ENCODE measurements at places on chromosomes 3 and 15.

GRCh38 chr15:27844018-27844666 lies 255.0 kb downstream of the OCA2 start:
- no peak overlapping the region for H3K27ac ChIP-seq
- H3K36me3 ChIP-seq, result no peaks in the 10 kb centered on the region
- no peaks in the 10 kb centered on the region for H3K27me3 ChIP-seq
- no peak for DNase-seq

DNA sequence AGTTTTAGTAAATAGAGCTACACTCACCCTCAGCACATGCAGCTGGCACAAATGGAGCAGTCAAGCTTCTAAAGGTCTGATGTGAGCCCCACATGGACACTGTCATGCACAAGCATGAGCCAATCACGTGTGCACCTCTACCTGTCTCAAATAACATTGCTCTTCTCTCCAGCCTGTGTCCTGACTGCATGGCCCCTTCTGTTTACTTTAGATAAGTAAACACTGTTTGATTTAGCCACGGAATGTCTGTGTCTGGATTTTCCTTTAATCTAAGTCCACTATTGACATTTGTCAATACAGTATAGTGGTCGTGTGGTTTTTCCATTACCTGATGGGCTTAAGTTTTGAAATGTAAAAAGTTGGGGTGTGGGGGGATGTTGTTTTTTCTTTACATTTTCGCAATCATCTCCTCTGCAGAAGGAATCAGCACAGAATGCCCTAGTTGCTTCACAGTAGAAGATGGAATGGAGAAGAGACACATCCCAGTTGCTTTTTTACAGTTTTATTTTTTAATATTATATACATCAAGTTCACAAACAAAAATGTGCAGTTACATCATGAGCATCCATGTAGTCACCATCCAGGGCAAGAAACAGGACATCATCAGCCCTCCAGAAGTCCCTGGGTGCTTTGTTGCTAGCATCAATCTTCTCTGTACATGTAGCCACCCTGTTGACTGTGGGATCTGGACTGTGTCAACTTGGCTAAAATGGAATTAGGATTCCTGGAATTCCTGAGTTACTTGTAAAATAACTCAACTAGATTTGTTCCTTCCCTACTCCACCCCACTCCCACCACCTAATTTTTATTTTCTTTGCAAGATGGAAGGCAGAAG lies 146.1 kb downstream of the UACA start:
- H3K27me3 ChIP-seq, result peaks cover 14% of the 10 kb centered on the region
- H3K36me3 ChIP-seq, result no peaks in the 10 kb centered on the region
- H3K4me3 ChIP-seq, result no peak overlapping the region
- no peak for DNase-seq
- no peak overlapping the region for H3K27ac ChIP-seq

DNA sequence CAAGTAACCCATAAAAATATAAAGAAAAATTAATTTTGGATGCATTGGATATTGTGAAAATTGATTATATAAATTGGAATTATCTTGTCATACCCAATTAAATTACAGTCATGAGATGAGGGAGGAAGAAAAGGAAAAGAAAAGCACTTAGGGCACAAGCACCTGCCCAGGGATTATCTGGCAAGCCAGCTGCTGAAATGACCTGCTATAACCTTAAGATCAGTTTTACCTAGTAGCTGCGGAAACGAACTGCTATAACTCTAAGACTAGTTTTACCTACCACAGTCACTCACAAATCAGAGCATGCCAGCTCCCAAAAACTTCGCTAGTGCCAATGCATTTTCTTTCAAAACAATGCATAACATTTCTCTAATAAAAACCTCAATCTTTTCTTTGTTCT lies 26.2 kb downstream of the LRRFIP2 start:
- H3K27me3 ChIP-seq, result no peaks in the 10 kb centered on the region
- no peak overlapping the region for H3K4me3 ChIP-seq
- H3K4me1 ChIP-seq, result peaks cover 3% of the 10 kb centered on the region
- DNase-seq, result no peak

DNA sequence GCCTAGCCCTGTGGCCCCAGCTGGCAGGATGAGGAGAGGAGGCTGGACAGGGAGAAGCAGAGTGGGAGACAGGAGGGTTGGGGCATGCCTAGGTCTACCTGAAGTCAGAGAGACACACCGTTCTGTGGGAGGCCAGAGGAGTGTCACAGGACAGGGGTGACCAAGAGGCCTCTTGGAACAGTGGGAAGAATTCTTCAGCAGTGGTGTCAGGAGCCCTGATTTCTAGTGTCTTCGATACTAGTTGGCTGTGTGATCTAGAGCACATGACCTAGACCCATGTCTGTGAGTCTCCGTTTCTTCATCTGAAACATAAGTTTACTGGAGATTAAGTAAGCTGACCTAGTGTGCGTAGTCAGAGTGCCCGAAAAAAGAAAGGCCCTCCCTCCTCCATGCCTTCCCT lies 92.2 kb downstream of the EEFSEC start:
- H3K4me3 ChIP-seq, result no peak overlapping the region
- H3K27ac ChIP-seq, result no peak overlapping the region
- peaks cover 22% of the 10 kb centered on the region for H3K36me3 ChIP-seq
- H3K4me1 ChIP-seq, result peaks cover 13% of the 10 kb centered on the region

DNA sequence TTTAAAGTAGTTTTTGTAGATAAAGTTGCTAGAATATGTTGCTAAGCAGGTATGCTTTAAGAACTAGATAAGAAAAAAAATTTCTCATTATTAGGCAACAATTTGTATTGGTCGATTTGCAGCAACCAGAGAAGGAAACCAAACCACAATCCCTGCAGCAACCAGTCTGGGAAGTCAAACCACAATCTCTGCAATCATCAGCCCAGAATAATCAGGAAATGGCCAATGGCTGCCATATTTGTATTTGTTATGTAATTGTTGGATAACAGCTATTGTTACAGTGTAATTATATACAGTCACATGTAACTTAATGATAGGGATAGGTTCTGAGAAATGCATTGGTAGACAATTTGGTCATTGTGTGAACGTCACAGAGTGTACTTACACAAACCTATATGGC lies 23.6 kb downstream of the STXBP5L start:
- H3K27me3 ChIP-seq, result no peaks in the 10 kb centered on the region
- H3K4me3 ChIP-seq, result no peak overlapping the region
- DNase-seq, result no peak
- H3K36me3 ChIP-seq, result no peaks in the 10 kb centered on the region
- H3K4me1 ChIP-seq, result no peaks in the 10 kb centered on the region

DNA sequence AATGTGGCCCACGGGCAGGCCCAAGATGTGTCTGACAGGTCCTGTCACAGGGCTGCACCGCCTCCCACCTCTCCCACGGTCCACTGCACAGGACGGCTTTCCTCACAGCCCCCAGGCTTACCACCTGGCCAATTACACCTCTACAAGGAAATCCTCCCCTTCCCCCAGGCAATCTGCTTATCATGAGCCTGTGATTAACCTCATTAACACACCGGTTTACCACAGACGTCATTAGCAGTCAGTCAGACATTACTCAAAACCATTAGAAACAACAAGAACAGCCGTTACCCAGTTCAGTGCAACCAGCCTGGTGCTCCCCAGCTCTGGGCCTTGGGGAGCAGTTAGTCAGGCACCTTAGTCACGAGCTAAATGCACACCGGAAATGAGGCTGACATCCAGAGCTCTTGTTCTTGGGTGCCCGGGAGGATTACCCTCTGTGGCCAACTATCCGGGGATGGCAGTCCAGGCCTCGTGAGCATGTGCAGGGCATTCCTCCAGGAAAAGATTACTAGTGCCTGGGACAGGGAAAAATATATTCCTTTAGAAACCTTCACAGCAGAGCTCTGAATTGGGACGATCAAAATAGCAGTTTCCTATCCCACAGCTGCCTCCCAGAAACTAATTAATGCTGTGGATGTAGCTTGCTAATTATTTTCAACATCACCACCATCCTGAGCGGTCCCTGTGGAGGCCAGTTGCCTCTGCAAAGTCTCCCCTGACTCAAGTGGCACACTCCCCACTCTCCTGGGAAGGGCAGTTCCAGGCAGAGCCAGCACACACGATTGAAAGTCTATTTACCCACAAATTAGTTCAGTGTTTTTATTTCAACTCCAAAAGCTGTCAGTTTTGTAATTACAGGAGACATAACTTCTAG lies 117.4 kb upstream of the ZBED2 start:
- peak overlapping the region; percentile 23 for H3K27ac ChIP-seq
- no peak overlapping the region for H3K4me3 ChIP-seq
- H3K27me3 ChIP-seq, result no peaks in the 10 kb centered on the region
- peaks cover 15% of the 10 kb centered on the region for H3K36me3 ChIP-seq
- DNase-seq, result peak; percentile 13

- peaks cover 15% of the 10 kb centered on the region for H3K36me3 ChIP-seq
- H3K4me1 ChIP-seq, result peaks cover 57% of the 10 kb centered on the region
- H3K27me3 ChIP-seq, result no peaks in the 10 kb centered on the region
- DNase-seq, result peak; percentile 60
- peak overlapping the region; percentile 26 for H3K4me3 ChIP-seq
These were observed 36.8 kb downstream of the EHD4 start for GRCh38 chr15:41935566-41936020.

DNA sequence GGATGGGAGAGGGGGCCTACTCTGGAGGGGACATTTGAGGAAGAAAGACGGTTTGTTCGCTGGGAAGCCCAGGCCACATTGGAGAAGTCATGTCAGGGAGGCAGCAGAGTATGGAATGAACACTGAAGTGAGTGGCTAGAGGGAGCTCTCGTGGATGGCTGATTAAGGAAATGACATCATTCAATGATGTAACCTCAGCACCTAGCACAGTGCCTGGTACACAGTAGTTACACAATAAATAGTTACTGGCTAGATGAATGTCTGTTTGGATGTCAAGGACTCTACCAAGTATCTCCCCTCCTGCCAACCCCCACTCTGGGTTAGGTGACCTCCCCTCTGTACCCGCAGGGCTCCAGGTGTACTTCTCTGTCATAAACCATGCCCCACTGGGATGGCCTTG lies 121.1 kb downstream of the CLSTN2 start:
- H3K27ac ChIP-seq, result no peak overlapping the region
- peaks cover 5% of the 10 kb centered on the region for H3K27me3 ChIP-seq
- no peak for DNase-seq

DNA sequence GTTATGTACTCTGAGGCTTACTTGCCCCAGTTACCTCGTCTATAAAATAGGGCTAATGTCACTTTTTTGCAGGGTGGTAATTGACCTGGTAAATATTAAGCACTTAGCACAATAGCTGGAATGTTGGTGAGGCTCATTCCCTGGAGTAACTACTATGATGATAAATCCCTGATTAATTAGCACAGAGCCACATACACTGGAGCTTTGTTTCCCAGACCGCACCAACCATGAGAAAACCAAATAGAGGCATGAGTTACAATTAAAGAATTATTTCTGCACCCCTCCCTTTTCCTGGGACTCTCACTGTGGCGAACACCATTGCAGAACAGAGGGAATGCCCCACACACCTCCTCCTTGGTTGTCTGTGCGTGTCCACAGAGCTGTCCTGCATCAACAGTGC lies 76.6 kb upstream of the CPOX start:
- H3K4me3 ChIP-seq, result no peak overlapping the region
- DNase-seq, result no peak
- peaks cover 5% of the 10 kb centered on the region for H3K27me3 ChIP-seq
- H3K36me3 ChIP-seq, result no peaks in the 10 kb centered on the region
- H3K27ac ChIP-seq, result no peak overlapping the region

DNA sequence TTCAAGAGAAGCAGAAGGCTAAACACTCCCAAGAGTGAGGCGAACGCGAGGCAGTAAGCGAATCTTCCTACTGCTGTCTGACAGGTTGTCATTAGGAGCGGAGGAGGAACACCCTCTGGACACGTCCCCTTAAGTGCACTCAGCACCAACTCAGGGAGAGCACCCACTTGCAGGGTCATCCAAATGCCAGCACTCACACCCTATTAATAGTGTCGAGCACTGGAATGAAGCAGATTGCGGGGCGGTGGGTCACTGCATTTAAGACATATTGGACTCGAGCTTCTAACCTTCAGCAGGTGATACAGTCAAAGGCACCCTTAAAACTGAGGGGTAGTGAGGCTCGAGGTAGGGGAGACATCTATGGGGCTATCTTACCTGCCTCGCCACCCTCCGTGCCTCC lies 28.7 kb downstream of the SH3BP5 start:
- no peak overlapping the region for H3K4me3 ChIP-seq
- no peak for DNase-seq
- H3K27me3 ChIP-seq, result no peaks in the 10 kb centered on the region
- peak overlapping the region; percentile 70 for H3K27ac ChIP-seq
- H3K36me3 ChIP-seq, result peaks cover 3% of the 10 kb centered on the region

- peak; percentile 32 for DNase-seq
- H3K36me3 ChIP-seq, result no peaks in the 10 kb centered on the region
- H3K27ac ChIP-seq, result peak overlapping the region; percentile 100
- peaks cover 2% of the 10 kb centered on the region for H3K27me3 ChIP-seq
These were observed 36.2 kb downstream of the GAP43 start for GRCh38 chr3:115659253-115660220.

- no peaks in the 10 kb centered on the region for H3K27me3 ChIP-seq
- H3K27ac ChIP-seq, result no peak overlapping the region
- no peak overlapping the region for H3K4me3 ChIP-seq
These were observed 60.6 kb downstream of the TCF12 start for GRCh38 chr15:56978898-56979662.

DNA sequence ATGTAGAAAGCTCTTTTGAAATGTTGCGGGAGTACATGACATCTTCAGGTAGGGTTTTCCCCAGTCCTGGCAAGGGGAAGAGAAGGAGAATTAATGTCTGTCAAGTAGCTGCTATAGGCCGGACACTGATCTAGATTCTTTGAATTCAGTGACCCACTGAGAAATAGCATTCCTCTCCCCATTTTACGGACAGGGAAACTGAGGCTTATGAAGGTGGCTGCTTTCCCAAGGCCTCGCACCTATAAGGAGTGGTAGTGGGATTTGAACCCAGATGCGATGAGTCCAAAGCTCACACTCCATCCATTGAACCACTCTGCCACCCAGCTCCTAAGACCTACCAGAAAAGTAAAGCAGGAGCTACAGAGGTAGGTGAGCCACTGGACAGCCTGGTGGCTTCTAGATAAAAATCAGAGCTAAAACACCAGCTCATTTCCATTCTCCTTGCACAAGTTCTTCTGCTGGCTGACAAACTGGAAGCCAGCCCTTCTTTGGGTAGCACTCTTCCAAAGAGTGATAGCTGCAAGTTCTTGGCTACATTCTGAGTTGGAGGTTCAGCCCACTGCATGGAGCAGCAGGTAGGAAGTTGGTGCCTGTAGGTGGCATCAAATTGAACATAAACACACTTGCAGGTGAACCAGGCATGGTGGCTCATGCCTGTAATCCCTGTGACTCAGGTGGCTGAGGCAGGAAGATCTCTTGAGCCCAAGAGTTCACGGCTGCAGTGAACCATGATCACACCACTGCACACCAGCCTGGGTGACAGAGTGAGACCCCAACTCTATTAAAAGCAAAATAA lies 22.0 kb downstream of the ZNF710 start:
- H3K4me1 ChIP-seq, result peaks cover 10% of the 10 kb centered on the region
- H3K27me3 ChIP-seq, result no peaks in the 10 kb centered on the region
- H3K27ac ChIP-seq, result no peak overlapping the region
- no peak overlapping the region for H3K4me3 ChIP-seq
- H3K36me3 ChIP-seq, result peaks cover under 1% of the 10 kb centered on the region

GRCh38 chr3:100588251-100588650 lies 21.1 kb upstream of the ADGRG7 start:
- DNase-seq, result no peak
- H3K36me3 ChIP-seq, result no peaks in the 10 kb centered on the region
- no peaks in the 10 kb centered on the region for H3K27me3 ChIP-seq
- no peak overlapping the region for H3K4me3 ChIP-seq
- no peak overlapping the region for H3K27ac ChIP-seq

Data from activated CD8-positive, alpha-beta T cell treated with anti-CD3 and anti-CD28 coated beads for 36 hours (primary cell).